ENCODE measurements at places on chromosomes 2 and 18.

DNA sequence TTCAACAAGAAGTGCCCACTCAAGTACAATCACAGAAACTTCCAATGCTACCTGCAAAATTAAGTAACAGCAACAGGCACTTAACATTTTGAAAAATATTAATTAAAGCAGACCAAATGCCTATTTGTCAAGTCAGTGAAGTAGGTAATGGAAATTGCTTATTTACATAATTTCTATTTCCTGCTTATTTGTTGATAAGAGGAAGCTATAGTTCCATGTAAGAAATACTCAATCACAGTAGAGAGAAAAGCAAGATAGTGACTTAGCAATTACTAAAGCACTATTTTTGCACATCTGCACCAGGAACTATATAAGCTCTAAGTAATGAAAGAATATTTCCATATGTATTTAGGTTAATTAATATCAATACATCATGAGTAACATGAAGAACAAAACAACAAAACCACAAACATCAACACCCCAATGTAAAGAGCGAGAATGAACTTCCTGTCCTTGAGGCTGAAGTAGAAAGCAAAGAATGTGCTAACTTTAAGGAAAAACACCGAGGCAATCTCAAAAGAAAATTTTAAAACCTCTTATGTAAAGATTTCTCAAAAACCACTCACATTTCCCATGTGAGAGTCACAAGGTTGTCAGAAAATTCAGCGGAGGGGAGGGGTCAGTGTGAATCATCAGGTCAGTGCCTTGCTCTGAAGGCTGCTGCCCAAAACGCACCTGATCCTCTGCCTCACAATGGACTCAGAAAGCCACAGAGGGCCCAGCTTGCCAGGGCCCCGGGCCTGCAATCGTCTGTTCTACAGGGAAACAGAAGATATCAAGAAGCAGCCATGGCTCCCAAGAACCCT is 12.5 kb downstream of the NPC1 start:
- peak; percentile 18 for DNase-seq

DNA sequence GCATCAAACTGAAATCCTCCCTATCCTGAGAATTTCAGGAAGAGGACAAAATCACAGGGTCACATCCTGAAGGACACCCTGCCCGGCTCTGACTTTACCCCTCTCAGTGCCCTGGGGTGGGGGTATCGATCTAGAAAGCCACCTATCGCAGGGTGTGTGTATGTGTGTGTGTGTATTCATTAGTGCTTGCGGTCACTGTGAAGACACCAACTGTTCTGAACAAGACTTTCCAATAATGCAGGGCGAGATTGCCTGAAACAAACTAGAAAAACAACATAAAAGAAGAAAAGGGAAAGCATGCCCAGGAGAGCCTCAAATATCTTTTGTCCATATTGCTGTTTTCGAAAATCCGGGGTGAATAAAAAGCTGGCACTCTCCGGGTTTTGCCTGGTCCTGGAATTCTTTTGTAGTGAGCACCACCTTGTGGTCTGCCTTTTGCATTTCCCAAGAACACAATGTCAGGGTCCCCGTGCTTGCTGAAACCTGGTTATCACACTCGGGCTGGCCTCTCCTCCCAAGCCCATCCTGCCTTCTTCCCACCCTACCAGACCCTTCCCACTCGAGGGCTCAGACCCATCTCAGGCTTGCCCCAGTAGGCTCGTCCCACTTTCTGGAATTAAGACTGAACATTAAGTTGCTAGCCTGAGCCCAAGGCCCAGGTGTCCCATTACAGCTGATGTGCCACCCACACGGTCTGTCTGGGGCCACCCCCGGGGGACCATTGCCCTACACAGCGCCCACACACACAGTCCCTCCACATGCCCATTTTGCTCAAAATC is 25.0 kb upstream of the COPS8 start:
- peak; percentile 57 for DNase-seq

DNA sequence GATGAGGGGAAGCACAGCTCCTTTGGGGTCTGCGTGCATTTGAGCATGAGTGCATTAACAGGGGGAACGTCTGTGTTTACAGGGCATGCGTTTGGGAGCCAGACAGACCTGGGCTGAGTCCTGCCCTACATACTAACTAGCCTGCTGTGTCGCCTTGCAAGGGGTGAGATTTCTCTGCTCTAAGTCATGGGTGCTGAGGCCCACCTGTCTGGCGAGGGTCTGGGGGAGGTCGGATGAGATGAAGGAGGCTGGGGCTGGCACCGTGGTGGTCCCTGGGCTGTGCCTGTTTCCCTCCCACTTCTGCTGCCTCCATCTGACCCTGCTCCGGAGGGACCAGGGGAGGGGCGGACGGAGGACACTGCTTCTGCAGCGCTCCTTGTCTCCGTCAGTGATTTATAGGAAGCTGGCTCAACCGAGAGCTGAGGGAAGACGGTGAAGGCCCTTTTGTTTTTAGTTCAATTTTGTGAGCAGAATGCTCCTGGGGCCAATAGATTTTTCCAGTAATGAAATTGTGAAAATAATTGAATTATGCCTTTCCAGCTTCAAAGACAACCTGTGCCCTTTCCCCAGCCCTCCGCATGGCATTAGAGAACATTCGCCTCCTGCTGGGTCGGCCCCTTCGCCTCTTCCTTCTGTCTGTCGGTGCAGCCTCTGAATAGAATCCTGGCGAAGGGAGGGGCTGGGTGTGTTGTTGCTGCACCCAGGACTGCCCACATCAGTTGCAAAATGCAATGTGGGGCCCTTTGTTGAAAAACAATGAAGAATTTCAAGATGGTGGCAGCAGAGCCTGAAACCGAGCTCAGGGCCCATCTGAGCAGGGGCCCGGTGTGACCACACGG is 49.7 kb downstream of the RRM2 start:
- no peak for DNase-seq

DNA sequence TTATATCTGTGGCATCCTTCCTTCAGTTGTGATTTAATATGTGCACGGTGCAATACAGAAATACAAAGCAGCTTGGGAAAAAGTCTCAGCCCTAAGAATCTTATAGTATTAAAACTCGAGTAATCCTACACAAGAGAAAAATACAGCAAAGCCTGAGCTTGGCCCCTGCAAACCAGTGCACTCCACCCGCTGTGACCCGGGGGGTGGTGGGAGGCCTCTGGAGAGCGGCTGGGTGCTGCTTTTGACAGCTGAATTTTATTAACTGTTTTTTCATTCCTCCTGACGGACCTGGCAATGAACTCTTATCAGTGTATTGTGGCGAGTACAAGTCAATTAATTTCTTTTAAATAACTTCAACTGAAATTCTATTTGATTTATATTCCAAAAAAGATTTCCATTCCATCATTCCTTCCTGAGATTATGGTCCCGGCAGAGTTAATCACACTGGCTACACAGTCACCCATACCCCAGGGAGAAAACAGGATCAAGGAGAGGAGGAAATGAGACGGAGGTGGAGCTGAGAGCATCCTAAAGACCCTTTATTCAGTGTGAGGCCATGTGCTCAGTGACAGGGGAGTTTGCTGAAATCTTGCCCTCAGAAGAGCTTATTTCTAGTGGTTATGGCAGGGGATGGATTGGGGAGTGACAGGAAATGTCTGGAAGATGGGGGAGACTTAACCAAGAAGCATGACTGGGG is 124.8 kb downstream of the KLHL29 start:
- no peak for DNase-seq

GRCh38 chr2:212667751-212668316 is 129.2 kb upstream of the ERBB4 start:
- no peak for DNase-seq

DNA sequence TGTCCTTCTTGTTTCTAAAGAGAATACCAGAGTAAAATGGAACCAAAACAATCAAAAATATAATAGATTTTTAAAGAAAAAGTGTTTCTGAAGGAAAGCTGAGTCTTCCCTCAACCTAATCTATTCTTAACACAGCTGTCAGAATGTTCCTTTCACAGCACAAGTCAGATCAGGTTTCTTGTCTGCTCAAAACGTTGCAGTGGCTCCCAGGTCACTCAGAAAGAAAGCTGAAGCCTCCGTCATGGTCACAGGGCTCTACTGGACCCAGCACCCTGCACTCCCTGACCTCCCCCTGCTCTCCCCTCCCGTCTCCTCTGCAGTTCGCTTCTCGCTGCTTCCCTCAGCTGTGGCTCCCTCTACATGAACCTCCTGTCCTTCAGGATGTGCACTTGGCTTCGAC is 90.7 kb upstream of the PTPRM start:
- no peak for DNase-seq

DNA sequence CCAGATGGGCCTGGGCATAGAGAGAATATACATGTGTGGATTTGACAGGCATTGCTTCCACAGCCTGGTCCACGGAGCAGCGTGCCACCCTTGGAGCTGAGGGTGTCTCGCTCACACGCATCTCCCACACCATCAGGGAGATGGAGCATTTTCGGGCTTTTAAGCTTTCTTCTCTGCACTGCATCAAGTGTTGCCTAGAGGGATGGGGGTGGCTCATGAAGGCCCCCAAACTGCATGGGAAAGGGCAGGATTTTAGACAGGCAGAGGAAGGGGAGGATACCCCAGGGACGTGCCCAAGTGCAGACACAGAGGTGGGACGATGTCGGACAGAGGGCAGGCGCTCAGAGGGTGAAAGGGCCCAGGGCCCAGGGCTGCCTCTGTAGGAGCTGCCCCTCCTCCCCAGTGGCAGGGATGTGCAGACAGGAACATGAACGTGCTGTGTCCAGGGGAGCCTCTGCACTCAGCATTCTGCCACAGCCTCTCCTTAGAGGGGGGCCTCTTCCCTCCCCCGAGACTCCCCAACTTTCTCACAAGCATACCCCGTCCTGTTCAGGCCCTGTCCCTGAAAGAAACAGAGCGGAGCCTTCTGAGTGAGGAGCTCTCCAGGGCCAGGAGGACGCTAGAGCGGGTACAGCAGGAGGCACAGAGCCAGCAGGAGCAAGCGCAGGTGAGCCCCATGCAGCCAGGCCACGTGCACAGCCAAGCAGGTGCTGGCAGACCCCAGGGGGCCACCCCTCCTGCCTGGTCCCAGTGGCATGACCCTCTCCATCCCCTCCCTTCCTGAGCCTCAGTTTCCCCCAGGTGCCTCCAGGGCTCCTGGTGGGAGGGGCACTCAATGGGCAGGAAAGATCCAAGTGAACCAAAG is 42.9 kb upstream of the SNED1 start:
- DNase-seq = no peak

DNA sequence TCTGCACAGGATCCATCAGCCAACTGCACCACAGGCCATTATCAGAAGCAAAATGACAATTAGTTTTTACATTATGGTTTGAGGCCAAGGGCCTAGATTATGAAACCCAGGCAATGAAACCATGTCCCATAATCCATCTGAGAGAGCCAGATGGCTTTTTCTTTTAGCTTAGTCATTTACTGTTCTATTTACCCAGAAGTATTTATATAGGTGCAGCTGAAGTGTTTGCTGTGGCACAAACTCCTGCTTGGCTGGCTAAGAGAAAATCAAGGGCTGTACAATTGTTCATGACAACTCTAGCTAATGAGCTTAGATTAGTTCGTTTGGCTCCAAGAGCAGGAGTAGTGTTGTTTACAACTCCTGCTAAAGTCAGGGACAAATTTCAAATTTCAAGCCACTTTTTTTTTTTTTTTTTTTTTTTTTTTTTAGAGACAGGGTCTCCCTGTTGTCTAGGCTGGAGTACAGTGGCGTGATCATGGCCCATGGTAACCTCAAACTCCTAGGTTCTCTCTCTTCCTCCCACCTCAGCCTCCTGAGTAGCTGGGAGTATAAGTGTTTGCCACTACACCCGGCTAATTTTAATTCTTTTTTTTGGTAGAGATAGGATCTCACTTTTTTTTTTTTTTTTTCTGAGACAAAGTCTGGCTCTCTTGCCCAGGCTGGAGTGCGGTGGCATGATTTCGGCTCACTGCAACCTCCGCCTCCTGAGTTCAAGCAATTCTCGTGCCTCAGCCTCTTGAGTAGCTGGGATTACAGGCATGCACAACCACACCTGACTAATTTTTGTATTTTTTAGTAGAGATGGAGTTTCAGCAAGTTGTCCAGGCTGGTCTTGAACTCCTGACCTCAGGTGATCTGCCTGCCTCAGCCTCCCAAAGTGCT is 18.4 kb upstream of the REV1 start:
- no peak for DNase-seq

GRCh38 chr2:24513281-24514071 is 22.4 kb downstream of the NCOA1 start:
- DNase-seq = no peak

DNA sequence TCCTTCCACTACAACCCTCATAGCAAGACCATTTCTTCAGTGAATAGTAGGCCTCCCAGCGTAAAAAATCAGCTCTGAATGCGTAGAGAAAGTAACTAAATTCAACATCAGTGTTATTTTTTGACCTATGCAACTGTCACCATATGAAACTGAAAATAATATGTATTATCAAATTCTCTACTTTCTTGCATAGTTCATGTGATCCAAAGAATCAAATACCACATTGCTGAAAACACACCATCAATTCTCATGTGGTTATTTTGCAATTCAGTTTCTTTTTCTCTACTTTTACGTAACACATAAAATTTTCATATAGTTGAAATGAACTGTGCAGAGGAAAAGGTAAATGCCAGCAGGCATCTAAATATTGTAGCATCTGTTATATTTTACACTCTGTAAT is 208.5 kb upstream of the SPOPL start:
- DNase-seq = no peak

- DNase-seq = no peak
These were observed 929.9 kb upstream of the FANCL start for GRCh38 chr2:59171019-59171418.

- DNase-seq = no peak
These were observed 55.8 kb upstream of the FAM136A start for GRCh38 chr2:70357684-70358071.
